ENCODE measurements at places on chromosomes 6 and 20.

GRCh38 chr6:151022492-151022891 is 157.0 kb downstream of the MTHFD1L start:
- no peak for DNase-seq

DNA sequence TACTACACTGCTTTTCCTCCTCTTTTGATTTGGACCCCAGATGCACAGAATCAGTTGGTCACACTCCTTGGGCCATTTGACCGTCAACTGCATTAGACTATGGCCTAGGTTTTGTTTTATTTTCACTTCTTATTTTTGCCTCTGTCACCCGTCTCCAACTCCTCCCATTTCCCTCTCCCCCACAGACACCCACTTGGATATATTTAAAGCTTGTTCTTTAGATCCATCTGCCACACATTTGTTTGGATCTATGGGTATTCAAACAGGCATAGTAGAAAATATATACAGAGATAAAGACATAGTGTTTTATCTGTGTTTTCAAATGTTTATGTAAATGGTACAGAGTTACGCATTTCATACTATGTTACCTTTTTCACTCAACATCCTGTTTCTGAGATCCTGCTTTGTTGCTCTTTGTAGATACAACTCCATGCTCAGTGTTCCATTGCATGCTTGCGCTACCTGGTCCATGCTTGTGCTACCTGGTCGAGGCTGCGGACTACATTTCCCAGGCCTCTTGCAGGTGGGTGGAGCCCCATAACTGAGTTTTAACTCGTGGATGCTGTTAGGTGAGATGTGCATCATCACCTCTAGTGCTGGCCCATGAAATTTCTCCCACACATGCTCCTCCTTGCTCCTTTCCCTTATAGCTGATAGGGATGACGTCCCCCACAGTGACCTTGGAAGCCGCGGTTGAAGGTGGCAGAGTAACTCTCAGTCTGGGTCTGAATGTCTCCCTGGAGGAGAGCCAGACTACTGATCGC is 11.5 kb upstream of the PREX1 start:
- DNase-seq, result no peak

GRCh38 chr6:8017276-8017701 is 46.9 kb downstream of the BLOC1S5 start:
- no peak for DNase-seq

DNA sequence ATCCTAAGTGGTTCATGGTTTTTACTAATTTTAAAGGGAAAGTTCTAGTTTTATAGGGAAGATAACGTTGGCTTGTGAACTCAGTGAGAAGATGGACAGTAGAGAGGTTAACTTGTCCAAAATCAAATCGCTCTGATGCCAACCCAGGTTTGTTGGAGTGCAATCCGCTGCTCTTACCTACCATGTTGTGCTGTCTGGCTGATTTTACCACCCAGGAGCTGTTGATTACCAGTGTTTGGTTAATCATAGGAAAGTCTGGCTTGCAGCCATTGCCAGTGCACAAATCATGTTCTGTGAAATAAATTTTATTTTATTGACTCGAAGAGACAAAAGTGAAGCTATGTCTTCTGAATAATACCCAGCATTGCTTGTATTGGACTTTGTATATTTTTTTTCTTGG is 92.4 kb downstream of the PLCB4 start:
- no peak for DNase-seq

DNA sequence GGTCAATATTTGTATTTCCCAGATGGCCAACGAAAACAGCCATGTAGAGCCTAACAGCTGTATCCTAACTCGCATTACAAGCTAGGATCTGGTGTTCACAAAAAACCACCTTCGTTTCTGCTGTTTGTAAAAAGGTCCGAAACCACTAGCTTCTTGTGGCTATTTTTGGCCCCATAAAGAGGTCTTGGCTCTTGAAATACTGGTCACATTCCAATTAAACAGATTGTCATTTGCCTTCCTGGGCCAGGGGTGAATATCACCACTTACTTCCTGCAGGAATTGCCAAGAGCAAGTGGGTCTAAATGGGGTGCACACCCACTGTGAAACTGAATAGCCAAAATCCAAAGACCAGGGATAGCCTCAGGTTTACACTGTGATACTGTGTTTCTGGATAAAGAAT is 48.2 kb downstream of the TSHZ2 start:
- no peak for DNase-seq

- DNase-seq, result peak; percentile 68
These were observed 275.2 kb downstream of the GMDS start for GRCh38 chr6:1970151-1970561.

DNA sequence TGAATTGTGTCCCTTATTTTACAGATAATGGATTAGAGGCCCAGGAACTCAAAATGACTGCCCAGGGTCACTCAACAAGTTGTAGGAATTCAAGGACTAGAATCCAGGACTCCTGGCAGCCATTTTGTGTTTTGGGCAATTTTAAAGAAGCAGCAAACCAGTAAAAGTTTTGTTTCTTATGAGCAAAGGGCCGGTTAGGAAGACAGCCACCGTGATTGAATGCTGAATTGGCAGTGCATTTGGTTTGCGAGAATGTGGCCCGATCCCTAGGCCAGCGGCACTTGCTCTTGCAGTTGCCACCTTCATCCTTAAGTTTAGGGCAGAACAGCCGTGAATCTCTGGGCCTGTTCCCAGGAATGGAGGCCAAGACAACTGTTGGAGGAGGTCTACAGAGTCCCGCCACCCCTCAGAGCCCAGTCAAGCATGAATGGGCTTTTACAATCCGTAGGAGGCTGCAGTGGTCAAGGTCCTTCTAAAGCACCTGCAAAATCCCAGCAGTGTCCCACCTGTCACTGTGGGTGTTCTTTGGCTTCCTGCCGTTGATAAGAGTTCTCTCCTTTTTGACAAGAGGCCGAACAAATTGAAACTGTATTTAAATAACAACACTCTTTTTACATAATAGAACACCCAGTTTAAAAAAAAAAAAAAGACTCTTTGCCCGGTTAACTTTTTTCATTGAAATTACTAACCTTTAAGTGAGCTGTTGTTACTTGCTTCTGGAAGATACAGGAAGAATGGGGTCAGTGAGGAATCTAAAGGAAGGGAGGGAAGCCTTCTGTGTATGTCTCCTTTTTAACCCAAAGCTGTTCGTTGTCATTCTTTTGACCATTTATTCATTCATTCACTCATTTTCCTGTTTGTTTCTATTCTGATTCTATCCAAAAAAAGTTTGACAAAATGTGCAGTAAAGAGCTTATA is 68.7 kb downstream of the PHACTR2 start:
- no peak for DNase-seq

DNA sequence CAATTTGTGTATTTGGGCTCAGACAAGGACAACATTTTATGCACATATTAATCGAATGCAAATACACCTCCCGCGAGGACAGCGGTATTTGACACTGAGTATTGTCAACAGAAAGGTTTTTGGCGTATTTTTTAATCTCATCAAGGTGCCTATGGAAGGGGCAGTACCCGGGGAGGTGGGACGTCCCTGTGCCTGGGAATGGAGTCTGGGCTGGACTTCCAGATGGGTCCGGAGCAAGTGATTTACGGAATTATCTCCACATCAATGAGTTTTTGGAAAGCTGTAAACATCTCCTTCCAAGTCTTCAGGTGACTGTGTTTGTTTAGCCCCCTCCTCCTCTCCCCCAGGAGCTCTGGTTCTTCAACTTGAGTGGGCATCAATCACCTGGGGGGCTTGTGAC is 39.8 kb downstream of the PRR18 start:
- no peak for DNase-seq
